Stimulated activated CD8-positive, alpha-beta memory T cell treated with anti-CD3 and anti-CD28 coated beads, Interleukin-4, amount 100 ng/mL, for 1 hour (primary cell): ENCODE measurements at places on chromosomes 3 and 15.

GRCh38 chr15:62739507-62739906 is 303.0 kb upstream of the TPM1 start:
- no peak for DNase-seq

- no peak for DNase-seq
Observed at GRCh38 chr3:48688737-48689075, 3.0 kb upstream of the NCKIPSD start.

- no peak for DNase-seq
Observed at GRCh38 chr3:12751571-12751970, 7.5 kb downstream of the TMEM40 start.

- DNase-seq: no peak
Observed at GRCh38 chr3:42714171-42714852, 11.7 kb upstream of the HHATL start.

- no peak for DNase-seq
Observed at GRCh38 chr3:177596816-177597271, 399.6 kb upstream of the TBL1XR1 start.

GRCh38 chr3:67383379-67383778 is 271.0 kb downstream of the SUCLG2 start:
- no peak for DNase-seq

GRCh38 chr15:78995921-78996893 is 51.4 kb upstream of the CTSH start:
- no peak for DNase-seq

DNA sequence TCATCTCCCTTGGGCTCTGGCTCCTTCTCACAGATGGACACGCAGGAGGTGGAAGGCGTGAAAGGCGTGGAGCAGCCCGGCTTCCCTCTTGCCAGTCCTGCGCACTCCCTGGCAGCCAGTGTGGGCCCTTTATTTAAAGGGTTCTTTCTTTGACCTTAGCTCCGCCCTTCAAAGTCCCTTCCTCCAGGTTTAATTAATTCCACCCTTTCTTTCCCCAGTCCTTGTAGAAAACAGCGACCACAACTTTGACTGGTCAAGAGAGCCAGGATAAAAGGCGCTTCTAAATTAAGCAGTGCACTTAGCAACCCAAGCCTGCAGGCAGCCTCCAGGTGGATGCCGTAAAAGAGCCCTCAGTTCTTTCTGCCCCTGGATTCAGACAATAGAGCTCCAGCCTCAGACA is at the start of gene HDC:
Gene HDC, minus strand, starts transcription at position 107 of the 400 bp plus-strand sequence. Its CDS starts 103 bp downstream, at position 4.
- no peak for DNase-seq
